NCI-H1436 (cell line): ENCODE measurements at places on chromosomes 16 and 17.

GRCh38 chr17:80388175-80388574 lies 26.8 kb upstream of the ENDOV start:
- no peak for DNase-seq

GRCh38 chr17:43531955-43532354 lies 14.2 kb downstream of the ETV4 start:
- no peak for DNase-seq

DNA sequence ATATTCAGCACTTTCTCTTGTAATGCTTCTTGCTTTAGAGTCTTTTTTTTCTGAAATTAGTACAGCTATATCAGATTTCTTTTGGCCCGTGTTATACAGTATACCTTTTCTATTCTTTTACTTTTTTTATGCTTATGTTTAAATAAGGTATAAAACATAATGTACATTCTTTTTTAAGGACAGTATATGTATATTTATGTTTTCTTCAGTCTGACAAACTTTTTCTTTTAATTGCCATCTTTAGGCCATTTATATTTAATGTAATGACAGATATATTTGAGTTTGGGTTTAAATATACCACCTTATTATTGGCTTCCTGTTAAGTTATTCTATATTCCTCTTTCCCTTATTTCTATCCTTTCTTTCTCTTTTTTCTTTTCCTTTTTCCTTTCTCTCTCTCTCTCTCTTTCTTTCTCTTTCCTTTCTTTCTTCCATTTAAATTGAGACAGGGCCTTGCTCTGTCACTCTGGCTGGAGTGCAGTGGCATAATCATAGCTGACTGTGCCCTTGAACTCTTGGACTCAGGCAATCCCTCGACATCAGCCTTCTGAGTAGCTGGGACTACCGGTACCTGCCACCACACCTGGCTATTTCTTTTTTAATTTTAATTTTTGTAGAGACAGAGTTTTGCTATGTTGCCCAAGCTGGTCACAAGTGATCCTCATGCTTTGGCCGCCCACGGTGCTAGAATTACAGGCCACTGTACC lies 61.7 kb downstream of the WWOX start:
- DNase-seq, result no peak

DNA sequence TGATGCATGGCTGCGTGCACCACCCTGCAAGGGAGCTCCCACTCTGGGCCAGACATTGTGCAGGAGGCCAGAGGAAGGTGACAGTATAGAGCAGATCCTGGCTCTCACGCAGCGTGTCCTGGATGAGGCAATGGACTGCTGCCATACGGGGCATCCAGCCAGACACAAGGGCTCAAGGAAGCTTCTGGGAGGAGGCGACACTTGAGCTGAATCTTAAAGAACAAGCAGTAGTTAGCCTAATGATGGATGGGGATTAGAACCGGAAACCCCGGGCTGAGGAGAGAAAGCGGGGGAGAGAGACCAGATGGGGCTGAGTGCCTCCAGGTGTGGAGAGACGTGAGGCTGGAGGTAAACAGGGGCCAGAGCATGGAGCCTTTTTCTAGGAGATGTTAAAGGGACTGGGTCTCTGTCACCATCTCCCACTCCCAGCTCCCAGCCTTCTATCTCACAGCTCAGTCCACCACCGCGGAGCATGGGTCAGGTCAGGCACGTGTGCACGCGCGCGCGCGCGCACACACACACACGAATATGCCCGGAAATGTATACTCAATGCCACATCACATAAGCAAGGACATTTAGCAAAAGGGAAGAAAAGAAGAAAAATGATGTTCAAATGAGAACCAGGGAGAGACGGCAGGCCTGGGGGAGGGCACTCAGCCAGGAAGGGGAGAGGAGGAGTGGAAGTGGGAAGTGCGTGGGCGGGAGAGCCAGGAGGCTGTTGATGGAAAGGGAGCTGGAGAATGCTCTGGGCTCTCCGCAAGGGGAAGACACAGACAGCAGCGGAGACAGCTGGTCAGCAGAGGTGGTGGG lies 46.3 kb downstream of the CCDC42 start:
- no peak for DNase-seq

GRCh38 chr17:49015924-49016774 lies 19.0 kb downstream of the IGF2BP1 start:
- DNase-seq, result no peak

- DNase-seq, result no peak
Measured at GRCh38 chr16:49531931-49532840, 158.6 kb downstream of the C16orf78 start.

DNA sequence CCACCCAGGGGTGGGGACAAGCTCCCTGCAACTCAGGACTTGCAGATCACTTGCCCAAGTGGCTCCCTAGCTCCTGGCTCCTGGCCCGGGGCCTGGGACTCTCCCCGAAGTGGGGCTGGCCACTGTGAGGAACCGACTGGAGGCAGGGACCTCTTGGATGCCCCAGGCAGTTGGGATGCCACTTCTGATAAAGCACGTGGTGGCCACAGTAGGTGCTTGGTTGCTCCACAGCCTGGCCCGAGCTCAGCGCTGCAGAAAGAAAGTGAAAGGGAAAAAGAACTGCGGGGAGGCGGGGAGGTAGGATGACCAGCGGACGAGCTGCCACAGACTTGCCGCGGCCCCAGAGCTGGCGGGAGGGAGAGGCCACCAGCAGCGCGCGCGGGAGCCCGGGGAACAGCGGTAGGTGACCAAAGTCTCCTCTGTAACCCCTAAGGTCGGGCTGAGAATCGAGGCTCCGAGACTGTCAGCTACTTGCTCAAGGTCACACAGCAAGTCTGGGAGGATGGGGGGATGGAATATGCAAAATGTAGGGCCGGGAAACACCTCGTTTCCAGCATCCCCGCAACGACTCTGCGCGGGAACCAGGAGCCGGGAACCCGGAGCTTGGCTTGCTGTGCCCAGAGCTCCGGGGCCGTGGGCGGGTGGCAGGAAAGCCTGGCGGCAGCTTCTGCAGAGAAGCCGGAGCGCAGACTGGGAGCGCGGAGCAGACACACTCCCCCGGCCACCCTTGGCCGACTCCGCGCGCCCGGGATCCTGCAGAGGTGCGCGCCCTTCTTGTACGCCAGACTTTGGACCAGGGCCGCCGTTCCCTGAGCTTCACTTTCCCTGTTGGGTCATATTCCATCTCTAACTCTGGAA lies 1.9 kb downstream of the CIITA start:
- DNase-seq, result no peak

GRCh38 chr16:15874745-15875314 lies 13.6 kb downstream of the CEP20 start:
- DNase-seq, result no peak

DNA sequence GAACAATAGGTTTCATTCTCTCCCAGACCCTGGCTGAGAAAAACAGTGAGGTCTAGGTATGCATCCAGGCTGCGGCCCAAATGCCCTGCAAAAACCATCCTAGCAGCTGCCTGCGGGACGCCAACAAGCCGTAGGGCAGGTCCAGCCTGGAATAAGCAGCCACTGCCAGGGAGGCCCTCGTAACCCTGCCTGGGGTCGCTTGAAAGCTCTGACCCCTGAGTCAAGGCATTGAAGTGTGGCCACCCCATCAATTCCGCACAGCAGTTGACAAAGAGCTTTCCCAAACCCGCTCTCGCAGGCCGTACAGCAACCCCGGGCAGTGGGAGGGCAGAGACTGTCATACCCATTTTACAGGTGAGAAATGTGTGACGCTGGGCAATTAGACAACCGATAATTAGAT lies 11.1 kb downstream of the TRPV1 start:
- no peak for DNase-seq

GRCh38 chr16:8355675-8356074 lies 234.6 kb downstream of the TMEM114 start:
- no peak for DNase-seq

GRCh38 chr17:40518401-40519088 lies 17.1 kb upstream of the TNS4 start:
- no peak for DNase-seq
